ENCODE measurements at places on chromosomes 11 and 22.
A peak's percentile ranks its signal among the peaks of the same experiment; 100 is the strongest.

GRCh38 chr22:38957808-38958650 is 620 bp downstream of the APOBEC3A start:
- DNase-seq, result no peak

DNA sequence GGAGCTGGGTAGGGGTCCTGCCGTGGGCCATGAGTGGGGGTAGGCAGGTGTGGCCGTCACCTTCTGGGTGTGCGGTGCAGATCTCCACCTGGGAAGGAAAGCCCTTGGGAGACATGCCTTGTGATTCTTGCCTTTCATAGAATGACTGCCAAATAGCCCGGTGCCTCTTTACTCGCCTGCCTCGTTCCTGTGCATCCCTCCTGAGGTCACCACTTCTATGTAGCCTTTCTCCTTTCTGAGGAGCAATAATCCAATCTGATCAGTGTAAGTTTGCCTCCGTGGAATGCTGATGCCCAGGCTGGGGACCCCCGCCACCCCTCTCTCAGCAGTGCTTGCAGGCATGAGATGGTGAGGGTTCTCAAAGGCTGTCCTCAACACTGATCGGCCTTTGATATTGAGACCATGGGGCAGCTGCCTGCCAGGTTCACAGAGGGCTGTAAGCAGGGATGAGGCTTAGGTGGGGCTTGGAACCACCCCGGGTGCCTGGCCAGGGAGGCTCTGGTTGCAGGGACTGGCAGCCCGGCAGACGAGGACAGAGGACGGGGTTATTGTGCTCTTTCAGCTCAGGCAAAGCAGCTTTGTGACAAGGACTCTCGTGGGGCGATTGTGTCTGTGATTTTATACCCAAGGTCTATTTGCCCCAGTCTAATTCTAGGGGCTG is 86.1 kb upstream of the WNT7B start:
- no peak for DNase-seq

DNA sequence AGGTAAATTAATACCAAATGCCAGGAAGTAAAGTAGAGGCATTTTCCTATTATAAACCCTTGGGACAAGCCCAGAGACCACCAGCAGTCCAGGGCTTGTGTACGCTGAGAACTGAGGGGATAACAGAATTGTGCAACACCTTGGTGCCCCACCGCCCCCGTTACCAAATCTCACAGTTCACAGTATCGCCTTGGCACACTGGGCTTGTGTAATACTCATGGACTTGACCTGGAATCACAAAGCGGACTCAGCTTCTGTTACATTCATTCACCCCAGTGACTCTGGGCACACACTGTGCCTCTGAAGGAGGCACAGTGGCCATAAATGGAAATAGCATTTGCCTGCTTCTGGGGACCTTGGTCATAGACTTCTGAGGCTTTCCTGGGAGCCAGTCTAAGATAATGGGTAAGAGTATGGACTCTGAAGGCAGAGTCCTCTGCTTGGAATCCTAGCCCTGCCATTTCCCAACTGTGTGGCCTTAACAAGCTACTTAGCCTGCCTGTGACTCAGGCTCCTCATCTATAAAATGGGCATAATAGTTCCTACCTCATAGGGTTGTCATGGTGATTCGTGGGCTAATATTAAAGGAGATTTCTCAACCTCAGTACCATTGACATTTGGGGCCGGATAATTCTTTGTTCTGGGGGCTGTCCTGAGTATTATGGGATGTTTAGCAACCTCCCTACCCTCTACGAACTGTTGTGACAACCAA is 53.7 kb downstream of the TIMP3 start:
- DNase-seq, result no peak

DNA sequence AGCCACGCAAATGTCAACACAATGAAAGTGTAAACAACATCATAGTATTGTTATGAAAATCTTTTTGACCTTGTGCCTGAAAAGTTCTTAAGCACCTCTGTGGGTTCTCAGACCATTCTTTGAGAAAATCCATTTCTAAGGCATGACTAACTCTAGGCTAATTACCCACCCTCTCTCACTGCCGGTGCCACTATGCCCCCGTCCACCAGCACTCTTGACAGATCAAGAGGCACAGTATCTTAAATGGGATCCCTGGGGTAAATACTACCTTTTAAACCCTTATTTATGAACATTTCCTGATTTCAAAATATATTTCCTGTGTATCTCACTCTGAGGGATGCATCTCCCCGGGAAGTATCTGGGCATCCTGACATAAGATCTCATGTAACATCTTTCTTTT is 607.5 kb downstream of the METTL15 start:
- no peak for DNase-seq

- DNase-seq, result no peak
Observed at GRCh38 chr11:71071736-71072509, 180.5 kb downstream of the SHANK2 start.

DNA sequence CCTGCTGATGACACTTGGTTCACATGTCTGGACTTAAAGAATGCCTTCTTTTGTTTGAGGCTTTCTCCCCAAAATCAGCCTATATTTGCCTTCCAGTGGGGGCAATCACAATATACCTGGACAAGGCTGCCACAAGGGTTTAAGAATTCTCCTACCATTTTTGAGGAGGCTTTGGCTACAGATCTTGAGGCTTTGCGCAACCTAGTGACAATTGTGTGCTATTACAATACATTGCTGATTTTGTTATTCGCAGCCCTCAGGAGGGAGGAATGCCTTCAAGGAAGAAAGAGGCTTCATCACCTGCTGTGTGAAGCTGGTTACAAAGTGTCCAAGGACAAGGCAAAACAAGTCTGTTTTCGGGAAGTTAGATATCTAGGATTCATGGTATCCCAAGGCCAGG is 50.8 kb upstream of the OR4C15 start:
- no peak for DNase-seq

DNA sequence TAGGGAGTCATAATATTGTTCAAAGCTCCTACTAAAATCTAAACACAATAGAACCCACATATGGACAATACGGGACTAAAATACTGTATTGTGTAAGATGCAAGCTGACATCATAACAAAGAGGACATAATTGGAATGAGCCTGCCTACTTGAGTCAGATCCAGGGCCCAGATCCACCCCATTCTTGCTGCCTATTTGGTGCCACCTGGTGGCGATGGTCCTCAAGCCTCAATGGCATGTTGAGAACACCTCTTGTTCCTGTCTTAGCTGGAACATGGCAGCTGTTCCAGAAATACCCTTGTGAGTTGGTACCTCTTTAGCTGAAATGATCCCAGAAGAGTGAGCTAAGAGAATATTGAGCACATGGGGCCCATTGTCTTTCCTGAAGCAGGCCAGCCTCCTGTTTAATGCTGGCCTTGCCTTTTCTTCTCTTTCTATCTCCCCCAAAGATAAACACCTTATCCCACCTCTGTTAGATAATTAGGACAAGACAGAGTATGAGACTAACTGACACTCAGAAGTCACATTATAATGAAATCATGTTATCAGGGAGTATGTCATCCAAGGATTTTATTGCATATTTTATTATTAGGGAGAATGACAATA is 680.9 kb upstream of the ANO5 start:
- peak; percentile 69 for DNase-seq

GRCh38 chr22:35625763-35626432 is 8.8 kb upstream of the MB start:
- no peak for DNase-seq

DNA sequence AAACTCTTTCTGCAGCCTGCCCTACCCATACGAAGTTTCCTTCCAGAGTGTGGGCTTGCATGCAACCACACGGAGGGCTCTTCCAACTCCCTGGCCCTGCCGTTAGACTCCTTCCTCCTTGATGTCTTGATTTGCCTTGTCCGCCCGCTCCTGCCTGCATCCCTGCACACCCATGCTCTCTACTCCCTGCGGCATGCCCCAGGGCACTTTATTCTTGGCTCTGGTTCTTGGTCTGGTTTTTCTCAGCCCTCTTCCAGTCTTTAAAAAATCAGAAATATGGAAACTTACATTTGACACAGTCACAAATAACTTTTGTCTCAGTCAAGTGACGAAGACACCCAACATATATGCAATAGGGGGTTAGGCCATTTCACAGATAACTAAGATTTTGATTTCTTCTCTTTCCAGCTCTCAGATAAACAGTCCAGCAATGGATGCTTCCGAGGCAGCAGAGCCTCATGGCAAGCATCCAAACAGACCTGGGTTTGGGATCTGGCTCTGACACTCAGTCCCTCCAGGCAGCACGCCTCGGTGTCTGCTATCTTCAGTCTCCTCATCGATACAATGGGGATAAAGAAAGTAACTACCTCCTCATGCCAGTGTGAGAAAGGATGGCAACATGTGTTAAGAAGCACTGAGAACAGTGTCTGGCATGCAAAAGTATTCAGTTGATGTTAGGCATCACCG is 15.7 kb upstream of the OPCML start:
- DNase-seq, result no peak

DNA sequence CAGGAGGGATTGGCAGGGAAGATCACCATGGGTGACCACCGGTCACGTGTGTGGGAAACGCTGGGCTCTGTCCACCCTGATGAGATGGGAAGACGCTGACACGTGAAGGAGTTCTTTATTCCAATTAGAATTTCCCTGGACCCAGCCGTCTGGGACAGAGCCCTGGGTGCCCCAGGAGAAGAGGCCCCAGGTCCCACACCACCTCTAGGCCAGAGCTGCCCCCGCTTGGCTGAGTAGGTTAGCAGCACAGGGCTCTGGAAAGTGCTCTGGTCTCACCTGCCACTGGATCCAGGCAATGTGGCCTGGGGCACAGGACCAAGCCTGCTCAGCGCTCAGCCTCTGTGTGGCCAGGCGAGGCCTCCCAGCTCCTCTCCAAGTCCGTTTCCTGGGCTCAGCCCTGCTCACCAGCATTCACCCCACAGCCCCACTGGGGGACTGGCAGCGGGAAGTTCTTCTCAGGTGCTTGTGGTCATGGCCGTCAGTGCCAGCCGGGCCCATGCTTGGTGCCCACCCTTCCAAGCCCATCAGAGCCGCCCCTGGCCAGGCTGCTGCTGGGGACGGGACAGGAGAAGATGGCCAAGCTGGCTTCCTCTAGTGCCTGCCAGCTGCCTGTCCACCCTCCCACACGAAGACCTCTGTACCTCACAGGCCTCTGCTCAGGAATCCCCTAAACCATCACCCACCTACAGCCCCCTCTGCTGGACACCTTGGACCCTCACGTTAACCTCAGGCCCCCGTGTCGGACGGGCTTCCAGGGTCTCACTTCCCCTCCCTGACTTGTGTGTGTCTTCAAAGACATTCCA is 62.5 kb upstream of the FGF3 start:
- DNase-seq, result peak; percentile 40

DNA sequence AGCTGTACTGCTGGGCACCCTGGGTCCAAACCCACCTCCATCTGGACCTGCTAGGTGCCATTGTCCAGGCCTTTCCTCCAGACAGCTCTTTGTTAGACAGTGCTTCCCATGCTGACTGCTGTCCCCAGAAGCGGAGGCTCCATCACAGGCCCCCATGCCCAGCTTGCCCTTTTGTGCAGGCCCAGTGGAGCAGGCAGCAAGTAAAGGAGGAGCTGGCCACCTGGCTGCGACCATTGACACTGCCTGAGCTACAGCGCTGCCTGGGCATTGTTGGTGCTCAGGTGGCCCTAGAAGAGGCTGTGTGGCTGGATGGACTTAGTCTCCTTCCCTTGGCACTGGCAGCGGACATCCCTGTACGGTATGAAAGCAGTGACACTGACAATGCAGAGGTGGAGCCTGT is 1.5 kb downstream of the DNHD1 start:
- DNase-seq, result no peak

GRCh38 chr11:112718483-112718882 is 242.7 kb upstream of the NCAM1 start:
- DNase-seq, result no peak

DNA sequence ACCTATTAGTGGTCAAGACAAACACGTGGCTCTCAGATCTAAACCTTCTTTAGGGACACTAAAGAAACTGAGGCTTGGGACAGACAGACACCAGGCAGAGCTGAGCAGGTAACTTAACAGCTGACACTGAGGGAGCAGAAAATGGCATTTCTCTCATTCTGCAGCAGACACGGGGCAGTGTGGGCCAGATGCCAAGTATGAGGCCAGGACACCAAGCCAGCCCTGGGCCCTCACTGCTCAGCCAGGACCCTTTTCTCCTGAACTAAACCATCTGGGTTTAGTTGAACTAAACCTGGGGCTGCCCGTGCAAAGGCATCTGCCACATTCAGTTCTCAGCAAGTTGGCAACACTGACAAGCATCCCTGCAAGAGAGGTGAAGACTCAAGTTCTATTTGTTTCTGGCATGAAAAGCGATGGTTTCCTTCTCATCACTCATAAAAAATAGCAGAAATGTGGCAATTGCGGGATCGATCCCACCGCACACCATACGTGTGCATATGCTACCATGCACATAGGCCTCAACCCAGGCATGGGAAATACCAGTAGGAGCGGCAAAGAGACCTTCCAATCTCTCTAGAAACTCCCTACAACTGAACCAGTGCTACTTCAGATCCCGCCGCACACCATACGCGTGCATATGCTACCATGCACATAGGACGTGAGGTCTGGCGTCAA is 100.1 kb upstream of the BID start:
- no peak for DNase-seq

GRCh38 chr11:119590651-119591351 is 138.2 kb downstream of the NECTIN1 start:
- DNase-seq, result no peak

- peak; percentile 58 for DNase-seq
Observed at GRCh38 chr22:28810821-28811491, 10.6 kb upstream of the XBP1 start.

- DNase-seq, result peak; percentile 86
Observed at GRCh38 chr22:28600546-28601143, 79.0 kb downstream of the TTC28 start.

DNA sequence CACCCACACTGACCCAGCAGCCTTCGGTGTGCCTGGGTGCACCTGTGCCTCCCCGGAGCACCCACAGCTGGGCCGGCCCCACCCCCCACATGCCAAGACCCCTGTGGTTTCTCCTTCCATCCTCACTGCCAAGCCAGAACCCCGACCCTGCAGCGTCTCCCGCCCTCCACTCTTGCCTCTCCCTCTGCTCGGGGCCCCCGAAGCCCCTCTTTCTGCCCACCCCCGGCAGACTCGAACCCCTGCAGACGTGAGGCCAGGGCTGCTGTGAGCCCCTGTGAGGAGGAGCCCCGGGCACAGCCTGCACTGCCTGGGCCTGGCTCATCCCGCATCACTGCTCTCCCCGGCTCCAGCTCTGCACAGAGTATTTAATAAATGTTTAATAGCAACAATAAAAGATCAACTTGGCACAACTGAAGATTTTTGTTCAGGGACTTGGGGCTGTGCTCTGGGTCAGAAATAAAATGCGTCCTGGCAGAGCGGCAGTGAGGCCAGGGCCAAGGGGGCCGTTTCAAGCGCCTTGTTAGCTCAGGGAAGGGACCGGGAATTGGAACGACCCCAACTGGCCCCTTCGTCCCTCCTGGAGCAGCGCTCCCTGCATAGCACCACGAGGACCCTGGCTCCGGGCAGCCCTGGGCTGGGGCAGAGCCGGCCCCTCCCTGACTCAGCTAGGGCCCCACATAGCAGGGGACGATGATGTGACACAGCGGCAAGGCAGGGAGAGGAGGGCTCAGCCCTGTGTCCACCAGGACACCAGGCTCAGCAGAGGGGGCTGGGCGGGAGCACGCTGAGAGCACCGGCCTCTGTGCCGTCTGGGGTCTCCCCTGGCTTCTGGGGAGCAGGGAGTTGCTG is 520.8 kb downstream of the BRD1 start:
- DNase-seq, result no peak

- DNase-seq, result peak; percentile 76
Observed at GRCh38 chr11:134562196-134562595, 150.2 kb upstream of the B3GAT1 start.

Measured in eye (tissue), 1 donor.